Hematopoietic multipotent progenitor cell treated with erythropoietin and hydrocortisone succinate and interleukin-3 and kit ligand, for 15 days (in vitro differentiated cells): ENCODE measurements at places on chromosomes 1 and 21.

- DNase-seq = no peak
Measured at GRCh38 chr1:237542525-237543418, 347.9 kb downstream of the ZP4 start.

GRCh38 chr21:26555540-26556146, 17.4 kb downstream of the CYYR1 start:
- DNase-seq = no peak

- no peak for DNase-seq
Measured at GRCh38 chr1:59609245-59609644, 205.5 kb upstream of the HOOK1 start.

DNA sequence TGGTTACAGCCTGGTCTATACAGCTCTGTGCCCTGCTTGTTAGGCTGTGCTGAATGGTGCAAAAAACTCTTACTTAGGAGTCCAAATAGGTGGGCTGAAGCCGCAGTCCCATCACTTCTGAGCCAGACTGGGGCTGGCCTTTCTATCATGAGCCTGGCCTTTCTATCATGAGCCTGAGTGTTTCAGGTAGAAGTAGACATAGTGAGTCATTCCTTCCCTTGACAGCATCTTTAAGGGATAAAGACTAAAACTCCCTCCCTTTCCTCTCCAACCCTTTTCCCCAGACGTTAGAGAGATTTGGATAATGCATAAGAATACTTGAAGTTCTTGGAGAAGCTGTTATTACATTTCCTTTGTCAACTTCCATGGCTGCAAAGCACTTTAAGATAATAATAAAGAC, 46.5 kb upstream of the PARP1 start:
- no peak for DNase-seq

DNA sequence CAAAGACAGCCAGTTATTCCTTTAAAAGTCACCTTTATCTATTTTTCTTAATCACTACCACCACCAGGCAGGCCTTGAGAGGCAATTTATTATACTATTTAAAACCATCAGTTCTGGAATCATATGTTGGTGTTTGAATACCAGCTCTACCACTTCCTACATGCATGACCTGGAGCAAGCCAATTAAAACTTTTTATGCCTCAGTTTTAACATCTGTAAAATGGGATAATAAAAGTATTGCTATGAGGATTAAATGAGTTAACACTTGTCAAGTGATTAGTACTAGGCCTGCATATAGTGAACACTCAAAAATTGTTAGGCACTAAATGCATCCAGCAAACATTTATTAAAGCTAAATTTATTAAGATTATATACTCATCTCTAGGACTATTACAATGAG, 49.2 kb upstream of the ADORA3 start:
- no peak for DNase-seq

- no peak for DNase-seq
Measured at GRCh38 chr1:111837393-111837792, 81.7 kb downstream of the DDX20 start.

GRCh38 chr21:44892536-44893277, 19.2 kb upstream of the PTTG1IP start:
- DNase-seq = peak; percentile 76

GRCh38 chr21:44849616-44850130, 23.8 kb downstream of the PTTG1IP start:
- no peak for DNase-seq

DNA sequence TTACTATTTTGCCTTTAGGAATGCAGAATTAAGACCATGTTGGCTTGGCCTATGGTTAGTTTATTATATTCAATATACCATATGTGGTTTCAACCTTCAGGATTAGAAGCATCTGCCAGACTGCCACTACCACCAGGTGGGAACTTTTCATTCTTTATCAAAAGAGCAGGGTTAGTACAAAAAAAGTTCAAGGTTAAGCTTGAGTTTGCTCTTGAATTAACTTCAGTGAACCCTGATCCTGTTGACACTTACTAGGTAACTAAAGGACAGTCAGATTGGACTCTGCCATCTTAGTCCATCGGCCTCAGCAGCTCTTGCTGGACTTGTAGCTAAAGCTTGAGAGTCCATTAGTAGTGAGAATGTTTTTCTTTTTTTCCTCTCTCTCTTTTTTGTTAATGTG, 22.1 kb downstream of the CLIC4 start:
- no peak for DNase-seq

DNA sequence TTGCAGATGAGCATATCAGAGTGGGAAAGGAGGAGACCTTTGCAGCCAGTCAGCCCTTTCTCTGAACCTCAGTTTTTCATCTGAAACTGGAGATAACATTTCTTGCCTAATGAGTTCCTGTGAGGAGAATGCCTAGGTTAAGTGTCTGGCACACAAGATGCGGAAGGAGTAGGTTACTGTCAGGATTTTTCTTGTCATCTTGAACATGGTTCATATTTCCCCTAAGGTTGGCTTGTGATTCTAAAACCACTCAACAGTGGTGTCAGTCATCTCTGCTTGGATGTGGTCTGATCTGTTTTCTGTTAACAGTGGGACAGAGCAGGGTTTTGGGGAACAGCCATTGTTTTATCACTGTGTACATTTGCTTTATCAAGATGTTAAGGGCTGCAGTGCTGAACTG, 70.6 kb downstream of the TGFB2 start:
- DNase-seq = no peak
